ENCODE measurements at places on chromosomes 6 and 20. TPM values are rescaled to one million over a fixed set of nuclear protein-coding genes. Genes with fewer than 3 reads are reported as not detected.

NRSN1 gene
- 0.14 TPM for total RNA-seq

SEL1L2 gene
- not detected for total RNA-seq

TP53TG5 gene
- 0.52 TPM for total RNA-seq

ZNF165 gene
- total RNA-seq, result 6.3 TPM

TRAPPC3L gene
- not detected for total RNA-seq

OPRM1 gene
- total RNA-seq, result not detected

DACT2 gene
- total RNA-seq, result not detected

LCA5 gene
- total RNA-seq, result 18.3 TPM

CGA gene
- total RNA-seq, result not detected

MYLK2 gene
- total RNA-seq, result 1.3 TPM

DNA sequence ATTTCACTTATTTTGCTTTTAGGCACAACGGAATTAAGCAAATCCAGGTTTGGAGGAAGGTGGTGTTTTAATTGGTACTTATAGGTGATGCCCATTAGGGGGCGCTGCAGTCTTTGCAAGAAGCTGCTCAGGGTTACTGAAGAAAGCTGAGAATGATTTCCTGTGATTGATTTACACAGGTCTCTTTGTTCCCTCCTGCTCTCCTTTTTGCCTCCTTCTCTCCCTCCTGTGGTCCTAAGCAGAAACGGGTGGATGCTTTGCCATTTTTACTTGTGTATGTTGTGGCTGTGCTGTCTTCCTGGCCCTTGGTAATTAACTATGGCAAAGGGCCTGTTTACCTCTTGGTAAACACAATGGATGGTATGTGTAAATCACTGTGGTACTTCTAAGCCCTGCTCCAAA, 97.8 kb downstream of the ANKS1A start:
- DNase-seq, result peak; percentile 81

- no peak for DNase-seq
These were observed 197.6 kb upstream of the SMLR1 start for GRCh38 chr6:130629640-130630039.

GRCh38 chr6:139940741-139941729, 566.6 kb upstream of the CITED2 start:
- DNase-seq, result no peak

DNA sequence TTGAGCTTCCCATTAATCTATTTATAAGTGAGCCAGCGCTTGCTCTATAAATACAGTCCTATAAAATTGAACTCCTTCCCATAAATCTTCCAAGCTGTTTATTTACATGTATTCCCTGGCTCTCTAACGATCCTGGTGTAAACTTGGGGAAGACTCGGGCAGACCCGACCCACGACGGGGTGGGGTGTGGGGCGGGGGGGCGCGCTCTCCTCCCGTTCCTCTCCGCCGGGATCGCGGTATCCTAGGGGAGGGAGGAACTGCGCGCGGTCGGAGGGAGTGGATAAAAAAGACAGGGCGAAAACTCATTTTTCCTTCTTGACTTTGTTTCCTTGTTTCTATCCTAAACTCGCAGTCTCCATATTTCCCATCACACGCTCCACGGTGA, 31.1 kb downstream of the TFAP2B start:
- DNase-seq, result no peak

- no peak for DNase-seq
These were observed 91.9 kb upstream of the EYA2 start for GRCh38 chr20:46802722-46803121.

DNA sequence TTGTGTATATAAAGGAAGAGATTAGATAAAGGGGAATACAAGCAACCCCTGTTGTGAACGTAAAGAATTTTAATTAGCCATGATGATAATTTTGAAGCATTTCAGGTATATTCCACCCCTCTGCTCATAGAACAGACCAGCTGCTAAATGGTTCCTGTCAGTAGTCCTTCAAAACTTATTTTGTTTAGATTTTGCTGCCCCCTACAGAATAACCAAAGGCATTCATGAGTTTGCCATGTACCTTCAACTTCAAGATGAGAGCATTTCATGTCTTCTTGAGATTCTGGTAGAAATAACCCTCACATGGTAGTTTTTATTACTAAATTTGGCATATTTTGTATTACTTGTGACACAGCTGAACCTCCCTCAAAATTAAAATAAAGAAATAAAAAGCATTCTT, 1586.7 kb downstream of the HACE1 start:
- DNase-seq, result no peak

GRCh38 chr6:14796974-14797762, 448.7 kb upstream of the JARID2 start:
- no peak for DNase-seq

DNA sequence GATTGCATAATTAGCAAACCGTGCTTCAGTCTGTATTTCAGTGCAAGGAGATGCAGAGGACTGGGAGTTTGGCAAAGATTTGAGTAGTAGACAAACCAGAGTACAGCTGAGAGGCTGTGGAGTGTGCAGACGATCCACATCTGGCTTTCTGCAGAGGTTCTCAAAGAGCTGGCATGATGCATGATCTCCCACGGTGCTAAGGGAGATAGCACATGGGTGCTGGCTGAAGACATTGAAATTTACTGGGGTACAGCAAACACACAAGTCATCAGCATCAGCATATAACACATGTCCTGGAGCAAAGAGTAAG, 79.0 kb upstream of the FAM184A start:
- DNase-seq, result no peak

GRCh38 chr20:49753133-49753532, 39.5 kb upstream of the B4GALT5 start:
- no peak for DNase-seq

DNA sequence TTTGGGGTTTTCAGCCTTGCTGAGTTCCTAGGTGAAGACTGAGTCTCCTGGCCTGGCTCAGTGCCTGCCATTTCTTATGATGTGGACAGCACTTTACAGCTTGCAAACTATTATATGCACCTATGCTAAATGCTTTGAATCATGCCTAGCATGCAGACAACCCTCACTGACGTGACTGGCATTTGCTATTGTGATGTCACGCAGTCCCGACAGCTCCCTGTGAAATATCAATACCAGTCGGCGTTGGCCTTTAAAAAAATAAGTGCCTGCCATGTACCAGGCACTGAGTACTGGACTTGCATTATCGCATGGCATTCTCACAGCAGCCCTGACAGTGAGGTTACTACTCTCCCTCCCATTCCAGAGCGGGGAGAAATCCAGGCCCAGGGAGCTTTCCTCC, 35.5 kb downstream of the UQCC2 start:
- no peak for DNase-seq

DNA sequence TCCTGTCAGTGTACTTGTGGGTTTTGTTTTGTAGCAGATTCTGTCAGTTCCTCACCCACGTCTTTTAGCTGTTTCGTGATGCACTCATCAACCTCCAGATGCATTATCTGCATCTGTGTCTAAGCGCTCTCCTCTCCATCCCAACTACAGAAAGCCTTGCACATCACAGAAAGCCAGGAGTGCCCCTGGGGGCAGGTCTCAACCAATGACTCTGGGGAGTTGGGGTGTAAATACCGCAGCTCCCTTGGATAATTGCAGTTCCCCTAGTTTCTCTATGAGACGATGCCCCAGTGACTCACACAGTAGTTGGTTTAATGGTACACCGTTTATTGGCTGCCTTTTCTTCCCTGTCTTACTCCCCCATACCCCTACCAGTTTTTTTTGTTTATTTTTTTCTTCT, 158.1 kb downstream of the SOX4 start:
- no peak for DNase-seq

DNA sequence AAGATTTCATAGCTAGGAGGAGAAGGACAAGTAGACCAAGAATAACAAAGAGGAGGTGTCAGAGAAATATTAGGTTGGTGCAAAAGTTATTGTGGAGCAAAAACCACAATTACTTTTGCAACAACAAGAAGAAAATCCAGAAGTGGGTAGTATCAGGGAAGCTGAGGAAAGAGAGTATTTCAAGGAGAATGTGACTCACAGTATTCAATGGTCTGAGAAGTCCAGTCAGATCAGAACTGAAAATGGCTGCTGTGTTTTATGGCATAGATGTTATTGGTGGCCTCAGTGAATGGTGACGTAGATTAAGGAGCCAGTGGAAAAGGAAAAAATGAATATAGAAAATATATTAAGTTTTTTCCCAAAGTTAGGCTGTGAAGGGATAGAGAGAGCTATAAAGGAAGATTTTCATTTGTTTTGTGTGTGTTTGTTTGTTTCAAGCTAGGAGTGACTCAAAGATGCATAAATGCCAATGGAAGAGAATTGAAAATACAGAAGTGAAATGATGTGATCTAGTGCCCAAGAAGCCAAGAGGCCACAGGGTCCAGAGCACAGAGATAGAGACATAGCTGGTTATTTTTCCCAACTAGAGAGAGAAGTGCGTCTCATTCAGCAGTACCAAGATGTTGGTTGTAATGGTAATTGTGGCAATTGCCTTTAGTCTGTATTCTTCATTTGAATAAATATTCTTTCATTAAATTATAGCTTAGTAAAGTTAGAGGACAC, 112.8 kb downstream of the ADTRP start:
- no peak for DNase-seq

- DNase-seq, result no peak
These were observed 51.9 kb downstream of the CARMIL1 start for GRCh38 chr6:25330796-25331685.
